ENCODE measurements at places on chromosomes 16 and 17. TPM values are rescaled to one million over a fixed set of nuclear protein-coding genes. Genes with fewer than 3 reads are reported as not detected.

CRHR1 gene
- not detected for total RNA-seq

GRCh38 chr16:31466381-31466841 is 5.5 kb upstream of the TGFB1I1 start:
- no peak for DNase-seq

NPIPB5 gene
- 293 TPM for total RNA-seq

- DNase-seq = no peak
Measured at GRCh38 chr16:89431158-89431584, 59.2 kb downstream of the ANKRD11 start.

- DNase-seq = no peak
Measured at GRCh38 chr16:26791169-26791568, 275.6 kb upstream of the C16orf82 start.

DNA sequence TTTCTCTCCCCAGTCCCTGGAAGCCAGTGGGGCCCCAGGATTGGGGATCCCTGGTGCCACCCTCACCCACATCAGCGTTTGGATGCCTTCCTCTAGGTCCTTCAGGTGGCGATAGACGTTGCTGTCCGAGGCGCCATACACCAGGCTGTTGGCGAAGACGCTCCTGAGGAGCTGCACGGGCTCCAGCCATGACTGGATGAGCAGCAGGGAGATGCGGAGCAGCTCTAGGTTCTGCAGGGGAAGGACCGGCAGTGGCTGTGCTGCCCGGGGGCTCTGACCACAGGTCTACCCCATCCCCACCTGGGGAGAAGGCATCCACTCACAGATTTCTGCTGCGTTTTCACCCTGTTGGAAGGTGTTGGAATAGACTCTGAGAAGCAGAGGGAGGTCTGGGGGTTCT is 1.0 kb downstream of the GH2 start:
- DNase-seq = no peak

STX8 gene
- 52.2 TPM for total RNA-seq

SULT1A2 gene
- total RNA-seq = 0.19 TPM

GRCh38 chr17:82844796-82845162 is 5.0 kb upstream of the ZNF750 start:
- DNase-seq = no peak

SLC16A5 gene
- total RNA-seq = 9.2 TPM

DNA sequence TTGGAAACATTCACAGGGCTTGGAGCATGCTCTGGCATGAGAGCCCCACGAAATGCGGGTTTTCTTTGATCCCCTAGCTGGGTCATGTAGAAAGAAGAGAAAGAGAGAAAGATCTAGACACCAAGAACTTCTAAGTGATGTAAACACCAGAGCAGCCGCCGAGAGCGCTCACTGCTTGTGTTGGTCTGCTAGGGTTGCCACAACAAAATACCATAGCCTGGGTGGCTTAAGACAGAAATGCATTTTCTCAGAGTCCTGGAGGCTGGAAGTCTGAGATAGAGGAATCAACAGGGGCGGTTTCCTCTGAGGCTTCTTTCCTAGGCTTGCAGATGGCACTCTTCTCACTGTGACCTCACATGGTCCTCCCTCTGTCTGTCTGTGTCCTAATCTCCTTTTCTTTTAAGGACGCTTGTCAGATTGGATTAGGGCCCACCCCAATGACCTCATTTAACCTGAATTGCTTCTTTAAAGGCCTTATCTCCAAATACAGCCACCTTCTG is 139.5 kb downstream of the CYLD start:
- DNase-seq = no peak

DNA sequence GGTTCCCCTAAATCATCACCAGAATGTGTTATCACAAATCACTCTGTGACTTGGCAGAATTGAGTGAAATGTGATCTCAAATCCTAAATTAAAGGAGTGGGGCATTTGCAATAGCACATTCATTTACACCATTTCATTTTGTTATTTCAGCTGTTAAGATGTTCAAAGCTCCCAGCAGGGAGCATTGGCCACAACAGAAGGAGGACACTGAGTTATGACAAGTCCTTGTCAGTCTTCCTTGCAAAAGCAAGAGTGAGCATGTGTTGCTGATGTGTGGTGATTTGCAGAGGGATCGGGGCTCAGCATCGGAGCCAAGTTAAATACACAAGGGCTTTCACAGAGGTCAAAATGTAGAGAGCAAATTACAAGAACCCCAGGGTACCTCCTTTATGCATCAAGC is 372.2 kb upstream of the CDH5 start:
- no peak for DNase-seq

DNA sequence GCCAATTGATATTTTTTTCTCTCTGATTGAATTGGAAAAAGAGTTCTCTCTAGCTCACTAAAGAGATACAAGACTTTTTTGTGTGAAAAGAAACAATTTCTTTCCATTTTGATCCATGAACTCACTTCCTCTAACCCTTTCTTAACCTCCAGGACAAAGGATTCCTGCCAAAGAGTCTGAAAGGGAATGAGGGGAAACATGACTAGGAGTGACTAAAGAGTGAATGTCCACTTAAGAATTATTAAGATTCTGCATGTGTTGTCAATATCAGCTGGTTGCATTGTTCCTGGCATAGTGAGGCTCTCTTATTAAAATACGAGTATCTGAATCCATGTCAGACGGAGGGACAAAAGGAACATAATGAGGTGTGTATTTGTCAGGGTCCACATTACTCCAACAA is 344.7 kb downstream of the GRIN2A start:
- no peak for DNase-seq

DNA sequence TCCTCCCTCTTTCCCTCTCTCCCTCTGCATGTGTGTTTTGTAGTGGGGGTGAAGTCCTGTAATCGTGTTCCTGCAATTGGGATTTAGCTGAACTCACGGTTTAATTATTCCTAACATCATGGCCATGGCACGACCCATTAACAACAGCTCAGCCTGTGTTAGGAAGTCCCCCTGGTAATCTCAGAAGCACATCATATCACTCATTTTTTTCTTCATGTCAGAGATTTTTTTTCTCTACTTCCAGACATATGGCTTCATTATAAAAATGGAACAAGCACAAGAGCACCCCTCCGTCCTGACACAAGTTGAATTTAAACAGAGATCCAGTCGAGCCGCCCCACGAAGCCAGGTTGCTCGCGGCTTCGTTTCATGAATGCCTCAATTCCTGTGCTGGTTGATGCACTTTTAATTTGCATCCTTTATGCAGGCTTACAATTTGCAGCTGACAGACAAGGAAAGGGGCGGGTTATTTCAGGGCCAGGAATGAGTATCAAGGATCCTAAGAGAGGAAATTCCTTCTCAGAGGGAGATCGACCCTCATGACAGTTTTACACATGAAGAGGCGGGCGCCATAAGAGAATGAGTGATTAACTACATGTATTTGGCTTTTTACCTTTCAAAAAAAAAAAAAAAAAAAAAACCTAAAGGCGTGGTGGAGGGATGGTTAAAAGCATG is 192.9 kb downstream of the MAF start:
- DNase-seq = no peak

SPNS2 gene
- total RNA-seq = 0.53 TPM

DNA sequence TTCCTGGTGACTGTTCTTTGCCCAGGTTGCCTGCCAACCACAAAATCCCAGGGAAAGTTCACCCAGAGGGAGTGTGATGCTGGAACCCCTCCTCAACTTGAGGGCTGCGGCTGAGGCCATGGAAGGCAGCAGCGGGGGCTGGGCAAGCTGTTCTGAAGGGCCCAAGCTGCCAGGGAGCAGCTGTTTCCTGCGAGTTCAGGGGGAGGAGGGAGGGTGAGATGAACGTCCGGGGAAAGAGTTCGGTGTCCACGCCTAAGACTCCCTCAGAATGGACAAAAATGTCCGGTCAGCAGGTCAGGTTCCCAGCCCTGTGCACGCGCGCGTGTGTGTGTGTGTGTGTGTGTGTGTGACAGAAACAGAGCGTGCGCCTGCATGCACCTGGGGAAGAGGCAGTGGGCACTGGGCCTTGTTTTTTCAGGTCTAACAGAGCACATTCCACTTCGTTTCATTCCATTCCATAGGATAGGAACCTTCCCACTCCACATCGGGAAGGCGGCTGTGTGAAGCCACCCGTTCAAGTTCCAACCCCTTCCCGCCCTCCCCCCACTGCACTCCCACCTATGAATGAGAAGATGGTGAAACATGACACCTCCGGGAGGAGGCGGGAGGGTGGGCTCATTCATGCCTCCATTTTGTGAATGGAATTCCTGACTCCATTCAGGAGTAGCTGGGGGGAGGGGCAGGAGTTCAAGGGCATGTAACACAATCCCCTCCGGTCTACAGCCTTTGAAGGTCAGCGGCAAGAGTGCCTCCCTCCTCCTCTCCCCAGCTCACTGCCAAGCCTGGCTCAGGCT is 15.7 kb downstream of the ETV4 start:
- DNase-seq = no peak

DNA sequence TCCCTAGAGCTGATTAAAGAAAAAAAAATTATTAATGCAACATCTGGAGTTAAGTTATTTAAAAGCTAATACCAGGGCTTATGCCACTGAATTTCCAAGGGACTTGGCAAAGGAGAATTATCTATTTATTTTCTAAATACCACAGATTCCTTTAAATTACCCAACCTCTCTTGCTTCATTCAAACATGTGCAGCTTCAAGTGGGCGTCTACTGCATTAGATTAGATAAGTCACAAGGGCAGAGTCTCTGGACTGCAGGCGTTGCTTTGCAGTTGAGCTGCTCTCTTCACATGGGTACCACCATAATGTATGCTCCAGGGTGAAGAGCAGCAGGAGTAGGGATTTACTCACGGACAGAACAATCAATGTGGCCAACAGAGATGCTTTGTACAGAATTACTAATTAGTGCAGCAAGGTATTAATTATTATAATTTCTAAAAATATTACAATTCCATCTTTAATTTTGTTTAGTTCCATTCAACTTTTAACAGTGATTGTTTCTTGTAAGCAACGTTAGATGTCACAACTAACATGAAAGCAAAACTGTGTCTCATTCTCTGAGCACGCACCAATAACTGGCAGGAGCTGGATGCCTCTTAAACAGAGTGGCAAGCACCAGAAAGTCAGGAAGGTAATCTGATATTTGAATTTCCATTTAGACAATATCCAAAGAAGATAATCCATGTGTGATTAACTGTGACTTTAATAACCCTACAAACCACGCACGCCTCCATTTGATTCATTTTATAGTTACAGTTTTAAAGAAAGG is 214.2 kb downstream of the STX8 start:
- no peak for DNase-seq

GRCh38 chr17:77779711-77780539 is 178.6 kb upstream of the TNRC6C start:
- no peak for DNase-seq

GAS2L2 gene
- 0.19 TPM for total RNA-seq

DNA sequence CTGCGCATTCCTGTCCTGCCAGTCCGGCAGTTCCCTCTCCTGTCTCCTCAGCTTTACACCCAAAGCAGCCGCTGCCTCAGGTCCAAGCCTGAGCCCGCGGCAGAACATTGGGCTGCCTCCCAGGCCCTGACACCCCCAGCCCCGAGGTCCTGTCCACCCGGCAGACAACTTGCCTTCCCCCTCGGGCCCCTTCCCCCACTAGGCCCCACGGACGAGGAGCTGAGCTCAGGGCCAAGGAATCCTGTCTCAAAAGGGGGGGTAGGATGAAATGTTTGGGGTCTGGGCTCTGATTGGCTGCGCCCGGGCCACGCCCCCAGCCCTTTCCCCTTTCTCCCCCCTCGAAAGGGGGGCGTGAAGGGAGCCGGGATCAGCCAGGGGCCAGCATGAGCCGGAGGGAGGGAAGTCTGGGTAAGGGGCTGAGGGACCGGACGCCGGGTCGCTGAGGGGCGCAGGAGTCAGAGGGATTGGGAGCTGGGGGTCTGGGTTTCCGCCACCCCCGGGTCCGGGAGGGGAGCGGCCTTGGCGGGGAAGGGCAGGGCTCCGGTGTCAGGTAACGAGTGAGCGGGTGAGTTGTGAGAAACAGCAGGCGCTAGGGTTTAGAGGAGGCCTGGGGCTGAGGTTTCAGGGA is at the start of gene CTF1:
CTF1 (plus strand) TSS at position 354 of the 628 bp plus-strand sequence; CDS start at position 384, 30 bp downstream.
- DNase-seq = no peak

CD300H gene
- total RNA-seq = not detected

- DNase-seq = no peak
Measured at GRCh38 chr16:85583491-85584181, 29.5 kb upstream of the GSE1 start.

- DNase-seq = no peak
Measured at GRCh38 chr16:85004587-85005205, 6.6 kb downstream of the ZDHHC7 start.

- no peak for DNase-seq
Measured at GRCh38 chr16:28883221-28883996, 5.1 kb downstream of the ATP2A1 start.

DNA sequence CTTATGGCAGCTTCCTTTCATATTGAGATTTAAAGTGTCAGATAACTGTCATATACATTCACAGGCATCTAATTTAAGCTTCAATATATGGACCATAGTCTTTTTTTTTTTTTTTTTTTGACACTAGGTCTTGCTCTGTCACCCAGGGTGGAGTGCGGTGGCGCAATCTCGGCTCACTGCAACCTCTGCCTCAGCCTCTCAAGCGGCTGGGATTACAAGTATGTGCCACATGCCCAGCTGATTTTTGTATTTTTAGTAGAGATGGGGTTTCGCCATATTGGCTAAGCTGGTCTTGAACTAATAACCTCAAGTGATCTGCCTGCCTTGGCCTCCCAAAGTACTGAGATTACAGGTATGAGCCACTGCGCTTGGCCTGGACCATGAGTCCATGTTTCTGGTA is 13.6 kb downstream of the CEP95 start:
- no peak for DNase-seq

DNA sequence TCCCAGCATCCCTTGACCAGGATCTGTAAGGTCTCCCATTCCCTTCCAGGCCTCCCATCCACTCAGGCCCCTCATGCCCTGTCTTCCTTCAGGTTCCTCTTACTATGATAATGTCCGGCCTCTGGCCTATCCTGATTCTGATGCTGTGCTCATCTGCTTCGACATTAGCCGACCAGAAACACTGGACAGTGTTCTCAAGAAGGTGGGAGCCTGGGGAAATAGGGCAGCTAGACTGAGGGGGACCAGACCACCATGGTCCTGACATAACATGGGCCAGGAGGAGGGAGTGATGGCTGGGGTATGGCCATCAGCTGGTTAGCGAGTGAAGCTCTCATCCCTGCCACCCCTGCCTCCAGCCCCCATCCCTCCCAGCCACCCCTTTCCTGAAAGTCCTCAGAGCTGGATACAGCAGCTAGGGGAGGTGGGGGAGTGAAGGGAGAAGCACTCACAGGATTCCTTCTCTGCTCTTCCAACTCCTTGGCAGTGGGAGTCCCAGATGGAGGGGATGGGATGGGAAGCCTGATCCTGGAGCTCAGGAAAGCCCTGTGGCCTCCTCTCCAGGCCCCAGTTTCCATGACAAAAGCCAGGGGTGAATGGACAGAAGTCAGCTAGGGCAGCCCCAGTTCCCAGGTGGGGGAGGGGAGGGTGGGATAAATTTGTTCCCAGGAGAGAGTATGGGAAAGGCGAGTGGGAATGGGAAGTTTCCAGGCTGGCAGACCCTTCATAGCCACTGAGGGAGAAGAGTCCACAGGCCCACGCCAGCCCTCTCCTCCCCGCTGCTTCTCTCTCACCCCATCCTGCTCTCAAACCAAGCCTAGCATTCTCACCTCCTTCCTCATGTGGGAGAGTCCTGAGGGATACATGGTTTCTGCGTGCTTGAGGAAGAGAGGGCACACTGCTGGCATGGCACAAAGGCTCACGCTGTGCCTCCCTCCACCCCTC is 2.3 kb downstream of the RND2 start:
- DNase-seq = no peak

All from CD4-positive, alpha-beta T cell (primary cell).